ENCODE measurements at places on chromosomes 13 and 19.

DNA sequence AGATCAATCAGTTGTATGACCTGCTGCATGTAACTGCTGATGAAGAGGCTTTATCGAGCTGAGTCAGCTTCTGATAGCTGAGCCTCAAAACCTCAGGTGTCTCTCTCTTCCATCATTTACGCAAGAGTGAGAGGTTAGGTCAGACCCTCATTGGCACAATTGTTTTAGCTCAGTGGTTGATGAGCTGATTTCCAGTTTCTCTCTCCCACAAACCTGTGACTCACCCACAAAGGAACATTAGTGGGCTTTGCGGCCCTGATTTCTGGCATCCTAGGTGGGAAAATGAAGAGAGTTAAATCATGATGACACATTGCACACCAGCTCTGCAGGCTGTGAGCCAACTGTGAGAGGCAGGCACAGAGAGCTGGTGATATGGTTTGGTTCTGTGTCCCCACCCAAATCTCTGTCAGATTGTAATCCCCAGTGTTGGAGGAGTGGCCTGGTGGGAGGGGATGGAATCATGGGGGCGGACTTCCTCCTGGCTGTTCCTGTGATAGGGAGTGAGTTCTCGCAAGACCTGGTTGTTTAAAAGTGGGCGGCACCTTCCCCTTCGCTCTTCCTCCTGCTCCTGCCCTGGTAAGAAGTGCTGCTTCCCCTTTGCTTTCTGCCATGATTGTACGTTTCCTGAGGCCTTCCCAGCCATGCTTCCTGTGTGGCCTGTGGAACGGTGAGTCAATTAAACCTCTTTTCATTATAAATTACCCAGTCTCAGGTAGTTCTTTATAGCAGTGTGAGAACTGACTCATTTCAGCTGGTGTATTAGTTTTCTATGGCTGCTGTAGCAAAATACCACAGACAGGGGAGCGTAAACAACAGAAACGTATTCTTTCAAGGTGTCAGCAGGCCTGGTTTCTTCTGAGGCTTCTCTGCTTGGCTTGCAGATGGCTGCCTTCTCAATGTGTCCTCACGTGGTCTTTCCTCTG, 33.5 kb upstream of the TMTC4 start:
- no peak for DNase-seq

- DNase-seq = no peak
These were observed 321 bp upstream of the VPS36 start for GRCh38 chr13:52450793-52451116.

GRCh38 chr19:19537075-19538048, 703 bp upstream of the CILP2 start:
- DNase-seq = no peak

DNA sequence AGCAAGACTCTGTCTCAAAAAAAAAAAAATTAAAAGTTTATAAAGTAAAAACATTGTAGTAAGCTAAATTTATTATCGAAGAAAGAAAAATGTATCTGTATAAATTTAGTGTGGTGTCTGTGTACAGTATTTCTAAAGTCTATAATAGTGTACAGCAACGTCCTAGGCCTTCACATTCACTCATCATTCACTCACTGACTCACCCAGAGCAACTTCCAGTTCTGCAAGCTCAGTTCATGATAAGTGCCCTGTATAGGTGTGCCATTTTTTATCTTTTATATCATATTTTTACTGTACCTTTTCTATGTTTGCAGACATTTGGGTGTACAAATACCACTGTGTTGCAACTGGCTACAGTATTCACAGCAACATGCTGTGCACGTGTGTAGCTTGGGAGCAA, 118.1 kb downstream of the TNFRSF19 start:
- DNase-seq = no peak

- DNase-seq = peak; percentile 34
These were observed 9.1 kb downstream of the ZNF653 start for GRCh38 chr19:11496391-11497163.

DNA sequence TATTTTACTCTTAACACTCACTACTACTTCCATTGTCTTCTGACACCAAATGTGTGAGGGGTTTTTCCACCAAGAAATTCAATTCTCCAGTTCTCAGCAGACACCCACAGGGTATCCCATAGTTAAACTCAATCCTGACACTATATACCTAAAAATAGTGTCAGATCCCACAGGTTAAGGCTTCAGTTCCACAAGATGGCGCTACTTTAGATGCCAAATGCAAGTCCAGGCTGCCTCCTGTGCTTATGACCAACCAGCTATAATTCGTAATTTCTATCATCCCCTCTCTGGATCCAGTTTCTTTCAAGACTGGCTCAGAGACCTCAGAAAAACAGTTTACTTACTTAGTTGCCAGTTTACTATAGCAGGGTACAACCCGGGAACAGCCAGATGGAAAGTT, 1146.2 kb upstream of the SPRY2 start:
- DNase-seq = peak; percentile 42

- no peak for DNase-seq
These were observed 45.6 kb upstream of the UBE2L5 start for GRCh38 chr13:30376426-30377311.

Measured in NCI-H2081 (cell line).